ENCODE measurements at places on chromosomes 5 and 9.

DNA sequence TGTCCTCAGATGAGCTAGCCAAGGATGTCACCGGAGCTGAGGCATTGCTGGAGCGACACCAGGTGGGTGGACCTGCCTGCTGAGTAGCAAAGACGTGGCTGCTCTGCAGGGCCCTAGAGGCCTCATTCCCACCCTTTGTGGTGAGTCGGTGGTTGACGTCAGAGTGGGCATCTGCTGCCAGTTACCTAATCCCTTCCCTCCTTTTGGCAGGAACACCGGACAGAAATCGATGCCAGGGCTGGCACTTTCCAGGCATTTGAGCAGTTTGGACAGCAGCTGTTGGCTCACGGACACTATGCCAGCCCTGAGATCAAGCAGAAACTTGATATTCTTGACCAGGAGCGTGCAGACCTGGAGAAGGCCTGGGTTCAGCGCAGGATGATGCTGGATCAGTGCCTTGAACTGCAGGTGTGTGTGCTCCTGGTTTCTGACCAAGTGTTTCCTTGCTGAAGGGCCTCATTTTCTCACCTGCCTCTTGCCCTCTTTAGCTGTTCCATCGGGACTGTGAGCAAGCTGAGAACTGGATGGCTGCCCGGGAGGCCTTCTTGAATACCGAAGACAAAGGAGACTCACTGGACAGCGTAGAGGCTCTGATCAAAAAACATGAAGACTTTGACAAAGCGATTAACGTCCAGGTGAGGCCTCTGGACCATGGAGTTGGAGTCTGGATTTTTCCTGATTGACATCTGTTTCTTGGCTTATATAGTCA lies 48.9 kb downstream of the DYNC2I2 start:
- DNase-seq = no peak

DNA sequence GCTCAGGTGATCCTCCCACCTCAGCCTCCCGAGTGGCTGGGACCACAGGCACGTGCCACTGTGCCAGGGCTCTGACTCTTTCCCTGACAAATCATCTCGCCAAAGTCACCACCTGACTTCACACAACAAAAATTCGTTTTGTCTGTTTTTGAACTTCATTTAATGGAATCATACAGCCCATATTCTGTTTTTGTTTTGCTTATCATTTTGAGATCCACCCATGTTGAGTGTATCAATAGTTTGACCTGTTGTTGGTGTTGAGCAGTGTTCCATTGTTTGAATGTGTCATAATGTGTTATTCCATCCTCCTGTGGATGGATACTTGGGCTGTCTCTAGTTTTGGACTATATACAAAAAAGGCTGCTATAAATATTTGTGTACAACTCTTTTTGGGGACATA lies 6.9 kb upstream of the UBE2D2 start:
- DNase-seq = no peak

DNA sequence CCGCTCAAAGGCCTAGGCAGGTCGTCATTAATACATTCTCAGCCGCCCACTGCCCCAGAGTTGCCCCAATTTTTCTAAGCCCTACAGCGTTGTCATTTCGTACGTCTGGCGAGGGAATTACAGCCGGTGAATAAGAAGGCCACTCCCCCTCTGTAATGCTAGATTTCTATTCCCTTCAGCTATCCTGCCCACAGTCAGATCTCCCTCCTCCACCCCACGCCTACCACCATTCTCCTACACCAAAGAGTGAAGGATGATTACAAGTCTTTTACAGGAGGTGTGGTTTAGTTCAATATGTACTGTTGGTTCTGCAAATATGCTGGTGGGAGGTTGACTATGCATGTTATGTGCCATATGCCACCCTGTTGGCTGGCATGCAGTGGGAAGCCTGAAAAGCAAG lies 83.7 kb upstream of the SMIM15 start:
- no peak for DNase-seq

GRCh38 chr5:141862936-141863543 lies 15.2 kb downstream of the PCDH1 start:
- no peak for DNase-seq

DNA sequence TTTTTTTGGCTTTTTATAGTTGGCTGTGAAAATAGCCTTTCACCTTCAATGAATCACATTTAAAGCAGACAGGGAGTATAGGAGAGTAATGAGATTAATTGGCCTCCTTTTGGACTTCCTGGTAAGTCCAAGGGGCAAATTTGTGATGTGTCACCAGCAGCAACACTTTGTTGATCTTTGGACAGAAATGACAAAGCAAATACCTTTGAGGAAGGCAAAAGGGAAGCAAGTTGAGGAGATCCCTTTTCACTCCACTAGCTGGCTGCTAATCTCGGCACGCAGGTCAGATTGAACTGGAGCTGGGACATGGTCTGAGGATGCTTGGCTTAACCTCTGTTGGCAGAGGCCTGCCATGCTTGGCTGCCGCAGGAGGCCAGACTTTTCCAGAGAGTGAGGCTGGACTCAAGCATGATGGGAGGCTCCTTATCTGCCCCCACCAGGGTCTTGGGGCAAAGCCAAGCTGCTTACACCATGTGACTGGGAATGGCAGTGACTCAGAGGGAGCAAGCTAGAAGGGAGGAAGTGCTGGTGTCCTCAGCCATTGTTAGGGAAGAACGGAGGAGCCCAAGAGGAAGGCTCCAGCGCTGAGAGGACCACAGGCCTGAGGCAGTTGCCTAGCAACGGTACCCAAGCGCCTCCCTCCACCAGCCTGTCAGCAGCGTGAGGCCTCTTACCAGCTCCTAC lies 174.5 kb upstream of the MAP1B start:
- no peak for DNase-seq

GRCh38 chr5:116509483-116510244 lies 65.0 kb downstream of the SEMA6A start:
- DNase-seq = no peak

Measured in activated naive CD4-positive, alpha-beta T cell treated with Interleukin-2 at 50 U/mL for 16 hours (primary cell).